GM10248 (cell line): ENCODE measurements at places on chromosomes 2 and 18.

- DNase-seq: no peak
Observed at GRCh38 chr2:229363185-229363814, 92.2 kb upstream of the PID1 start.

GRCh38 chr18:61893971-61894750 is 1.4 kb upstream of the RNF152 start:
- peak; percentile 84 for DNase-seq

DNA sequence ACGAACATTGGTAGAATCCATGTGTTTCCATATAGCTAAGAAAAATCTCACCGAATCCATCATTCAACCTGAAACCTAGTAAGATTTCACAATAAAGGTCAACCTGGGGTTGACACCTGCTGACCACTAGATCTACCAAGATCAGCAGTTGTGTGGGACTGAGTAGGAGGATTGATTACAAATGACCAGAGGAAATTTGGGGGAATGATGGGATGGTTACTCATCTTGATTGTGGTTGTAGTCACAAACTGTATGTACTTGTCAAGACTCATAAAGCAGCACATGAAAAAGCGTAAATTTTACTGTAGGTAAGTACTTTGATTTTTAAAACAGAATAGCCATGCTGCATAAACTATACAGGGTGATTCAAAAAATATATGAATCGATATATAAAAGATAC is 14.7 kb downstream of the DAPL1 start:
- DNase-seq: no peak

DNA sequence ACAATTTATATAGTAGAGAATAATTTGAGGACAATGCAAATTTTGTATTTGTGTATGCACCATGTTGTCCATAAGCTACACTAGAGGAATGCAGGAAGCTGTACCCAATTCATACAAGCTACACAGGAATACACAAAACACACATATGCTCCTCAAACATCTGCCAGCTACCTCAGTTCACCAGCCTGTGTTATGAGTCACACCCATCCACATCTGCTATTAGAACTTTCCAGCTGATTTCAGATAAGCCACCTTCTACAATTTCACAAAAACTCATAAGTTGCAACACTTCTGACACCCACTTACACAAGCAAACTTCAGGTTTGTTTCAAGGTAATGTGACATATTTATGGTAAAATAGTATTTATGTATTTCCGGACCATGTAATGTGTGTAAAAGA is 438.9 kb downstream of the SATB2 start:
- no peak for DNase-seq

GRCh38 chr2:231663458-231664212 is 44.7 kb upstream of the PTMA start:
- DNase-seq: no peak

GRCh38 chr2:179817181-179817841 is 44.1 kb downstream of the ZNF385B start:
- no peak for DNase-seq

- no peak for DNase-seq
Observed at GRCh38 chr2:69464575-69464974, 27.3 kb upstream of the NFU1 start.

- no peak for DNase-seq
Observed at GRCh38 chr2:162018530-162018929, 55.5 kb downstream of the DPP4 start.

DNA sequence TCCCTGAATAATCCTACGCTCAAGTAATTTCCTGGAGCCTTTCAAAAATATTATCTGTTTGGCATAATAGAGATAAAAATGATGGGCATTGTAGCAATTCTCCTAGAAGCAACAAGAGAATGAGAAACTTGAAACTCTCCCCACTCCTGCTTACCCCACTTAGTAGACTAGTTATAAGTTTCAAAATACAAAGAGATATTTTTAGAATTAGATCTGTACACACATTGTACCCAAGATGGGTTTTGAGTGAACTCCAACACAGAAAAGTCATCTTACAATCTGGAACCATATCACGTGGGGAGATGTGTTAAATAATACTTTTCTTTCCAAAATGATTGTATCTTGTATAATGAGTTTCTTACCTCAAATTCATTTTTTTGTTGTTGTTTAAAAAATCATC is 484.9 kb downstream of the LPIN1 start:
- no peak for DNase-seq

GRCh38 chr18:39486268-39486667 is 1920.7 kb upstream of the CELF4 start:
- no peak for DNase-seq

GRCh38 chr2:175838979-175839378 is 163.1 kb downstream of the LNPK start:
- no peak for DNase-seq

DNA sequence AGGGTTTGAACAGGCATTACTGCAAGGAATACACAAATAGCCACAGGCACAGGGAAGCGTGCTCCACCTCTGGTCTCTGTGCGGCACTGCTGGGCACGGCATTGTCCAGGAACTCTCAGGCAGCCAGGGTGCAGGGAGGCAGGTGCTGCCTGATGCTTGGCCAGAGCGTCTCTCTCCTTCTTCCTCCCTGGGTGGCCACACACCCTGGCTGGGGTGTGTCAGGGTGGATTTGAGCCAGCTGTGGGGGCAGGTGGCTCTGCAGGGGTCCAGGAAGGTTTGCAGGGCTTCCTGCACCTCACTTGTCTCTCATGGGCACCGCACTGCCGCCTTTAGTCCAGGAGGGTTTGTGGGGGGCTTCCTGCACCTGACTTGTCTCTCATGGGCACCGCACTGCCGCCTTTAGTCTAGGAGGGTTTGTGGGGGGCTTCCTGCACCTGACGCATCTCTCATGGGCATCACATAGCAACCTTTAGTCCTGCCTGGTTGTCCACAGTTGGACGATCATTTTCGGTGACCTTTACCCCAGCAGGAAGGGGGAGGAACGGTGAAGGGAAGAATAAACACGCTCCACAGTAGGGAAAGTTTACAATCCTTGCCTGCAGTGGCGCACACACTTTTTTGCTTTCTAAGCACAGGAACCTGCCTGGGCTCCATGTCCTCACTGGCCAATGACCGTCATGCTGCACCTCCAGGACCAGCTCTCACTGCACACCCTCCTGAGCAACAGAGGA is 332.9 kb downstream of the EIPR1 start:
- no peak for DNase-seq

DNA sequence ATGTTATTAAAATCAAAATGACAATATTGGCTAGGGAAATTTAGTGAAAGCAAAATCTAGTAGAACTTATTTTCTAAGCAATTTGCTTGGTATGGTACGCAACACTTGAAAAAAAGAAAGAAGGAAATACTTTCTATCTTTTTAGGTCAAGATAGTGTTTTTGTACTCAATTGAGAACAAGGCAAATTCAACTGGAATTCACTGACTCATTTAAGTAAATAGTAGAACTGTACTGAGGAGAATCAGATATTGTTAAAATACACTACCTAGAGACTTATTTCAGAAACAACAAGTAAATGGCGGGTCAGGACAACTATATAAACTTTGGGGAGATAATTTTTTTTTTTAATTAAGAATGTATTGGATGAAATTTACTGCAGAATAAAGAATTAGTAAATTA is 18.9 kb downstream of the ZRANB3 start:
- DNase-seq: no peak

DNA sequence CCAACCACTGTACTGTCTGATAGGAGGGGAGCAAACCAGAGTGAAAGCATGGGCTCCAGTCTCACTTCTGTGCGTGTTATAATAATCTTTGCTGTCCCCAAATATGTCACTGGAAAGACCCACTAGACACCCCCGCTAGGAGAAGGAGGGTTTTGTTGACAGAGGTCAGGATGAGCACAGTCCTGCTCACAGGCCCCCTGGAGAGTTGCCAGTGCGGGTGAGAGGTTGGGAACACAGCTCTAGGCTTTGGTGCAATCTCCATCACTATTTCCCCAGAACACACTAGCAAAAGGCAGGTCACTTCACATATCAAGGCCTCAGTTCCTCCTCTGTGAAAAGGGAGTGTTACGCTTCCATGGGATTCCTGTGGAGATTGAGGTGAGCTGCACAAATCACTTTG is 9.7 kb downstream of the XDH start:
- no peak for DNase-seq

DNA sequence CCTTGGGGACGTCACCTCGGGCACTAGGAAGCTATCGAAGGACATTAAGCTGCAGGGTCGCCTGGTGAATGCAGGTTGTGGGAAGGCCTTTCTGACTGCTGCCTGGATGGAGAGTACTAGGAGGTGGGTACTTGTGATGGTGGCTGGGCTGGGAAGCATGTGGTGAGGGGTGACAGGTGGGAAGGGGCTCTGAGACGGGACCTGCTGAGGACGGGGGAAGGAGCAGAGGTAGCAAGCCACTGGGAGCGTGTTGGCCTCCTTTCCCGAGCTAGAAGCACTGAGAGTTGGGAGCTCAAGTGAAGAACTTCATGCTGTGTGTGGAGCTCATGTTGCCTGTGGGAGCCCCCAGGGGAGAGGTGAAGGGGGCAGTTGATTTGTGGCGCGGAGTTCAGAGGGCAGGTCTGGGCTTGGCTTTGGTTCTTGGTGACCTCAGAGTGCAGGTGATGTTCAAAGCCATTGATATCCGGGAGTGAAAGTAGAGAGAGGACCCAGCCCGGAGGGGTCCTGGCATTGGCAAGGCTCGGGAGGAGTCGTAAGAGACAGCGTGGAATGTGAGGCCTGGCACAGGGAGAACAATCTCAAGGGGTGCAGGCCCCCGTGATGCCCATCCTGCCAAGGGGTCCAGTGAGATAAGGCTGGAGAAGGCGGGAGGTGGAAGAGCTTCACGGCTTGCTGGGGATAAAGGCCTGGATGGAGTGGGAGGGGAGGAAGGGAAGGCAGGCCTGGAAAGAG is 13.2 kb downstream of the MROH2A start:
- no peak for DNase-seq

DNA sequence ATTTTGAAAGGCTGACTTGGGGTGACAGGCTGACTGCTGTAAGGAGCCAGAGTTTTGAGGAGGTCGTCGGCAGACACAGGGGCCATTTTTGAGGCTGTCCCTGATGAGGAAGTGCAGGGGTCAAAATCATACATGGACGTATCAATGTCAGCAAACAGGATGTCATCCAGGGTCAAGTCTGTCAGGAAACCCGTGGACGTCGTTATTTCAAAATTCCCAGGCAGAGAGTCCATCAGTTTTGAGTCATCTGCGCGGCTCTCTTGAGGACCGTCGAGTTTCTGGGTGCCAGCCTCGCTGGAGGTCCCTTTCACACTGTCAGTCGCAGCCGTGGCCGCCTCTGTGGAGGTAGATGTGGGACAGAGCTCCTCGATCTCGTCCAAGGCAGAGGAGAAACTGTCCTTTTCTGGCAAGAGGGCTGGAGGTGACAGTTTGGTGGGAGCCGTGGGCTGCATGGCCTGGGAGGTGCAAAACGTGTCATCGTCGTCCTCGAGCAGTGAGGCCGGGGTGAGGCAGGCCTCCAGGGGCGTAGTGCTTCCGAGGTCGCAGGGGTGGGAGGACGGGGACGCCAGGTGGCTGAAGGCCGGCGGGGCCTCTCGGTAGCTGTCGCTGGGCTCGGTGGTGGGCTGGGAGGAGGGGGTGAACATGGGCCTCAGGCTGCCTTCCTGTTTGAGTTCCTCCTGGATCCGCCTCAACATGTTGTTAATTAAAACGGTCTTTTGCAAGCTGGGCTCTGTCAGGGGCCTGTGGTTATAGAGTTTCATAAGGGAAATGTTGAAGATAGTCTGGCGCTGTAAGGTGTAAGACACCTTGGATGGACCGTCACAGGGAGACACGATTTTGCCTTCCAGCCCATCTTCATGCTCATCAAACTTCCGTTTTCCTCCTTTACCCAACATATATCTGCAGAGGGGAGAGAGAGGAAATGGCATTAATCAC is 17.5 kb downstream of the SERTAD2 start:
- DNase-seq: peak; percentile 67

DNA sequence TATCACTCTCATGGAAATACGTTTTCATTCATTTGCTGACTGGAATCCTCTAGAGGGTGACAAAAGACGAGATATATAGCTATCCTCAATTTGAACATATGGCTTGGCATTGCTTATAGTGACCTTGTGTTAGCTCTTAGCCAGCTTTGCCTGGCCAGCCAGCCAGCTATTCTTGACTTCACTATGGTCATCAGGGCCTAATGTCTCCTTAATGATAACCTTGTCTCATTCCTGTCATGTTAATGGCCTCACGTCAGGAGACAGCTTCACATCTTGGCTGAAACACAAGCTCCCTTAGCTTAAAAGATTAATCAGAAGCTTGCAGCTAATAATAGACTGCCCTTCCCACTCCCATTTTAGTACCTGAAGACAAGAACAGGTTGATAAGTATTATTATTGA is 1517.5 kb upstream of the PIK3C3 start:
- no peak for DNase-seq

DNA sequence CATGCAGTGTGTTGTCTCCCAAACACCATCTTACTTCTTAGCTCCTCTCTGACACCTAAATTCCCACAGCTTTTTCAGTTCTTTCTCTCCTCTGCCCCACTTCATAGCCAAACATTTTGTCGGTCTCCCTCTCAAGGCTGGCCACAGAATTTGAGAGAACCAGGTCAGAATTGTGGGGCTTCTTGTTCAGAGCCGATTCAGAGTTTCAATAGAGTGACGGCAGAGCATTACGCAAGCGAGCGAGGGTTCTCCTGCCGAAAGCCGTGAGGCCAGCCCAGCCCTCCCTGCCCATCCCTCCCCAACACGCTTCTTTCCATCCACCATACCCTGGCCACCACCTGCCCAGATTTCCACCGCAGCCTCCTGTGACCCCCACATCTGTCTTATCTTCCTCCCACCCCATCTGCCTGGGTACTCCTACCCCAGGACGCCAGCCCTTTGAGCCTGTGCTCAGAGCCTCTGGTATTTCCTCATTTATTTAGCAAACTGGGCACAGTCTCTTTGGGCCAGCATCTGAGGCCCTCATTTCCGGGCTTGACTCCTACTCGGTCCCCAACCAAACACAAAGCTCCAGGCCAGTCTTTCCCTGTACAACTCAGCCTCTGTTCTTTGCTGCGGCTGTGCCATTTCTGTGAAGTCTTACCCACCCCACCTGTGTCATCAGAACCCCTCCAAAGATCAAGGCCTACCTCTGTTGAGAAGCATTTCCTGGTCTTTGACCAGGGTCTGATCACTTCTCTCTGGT is 70.0 kb upstream of the MAP4K4 start:
- no peak for DNase-seq

DNA sequence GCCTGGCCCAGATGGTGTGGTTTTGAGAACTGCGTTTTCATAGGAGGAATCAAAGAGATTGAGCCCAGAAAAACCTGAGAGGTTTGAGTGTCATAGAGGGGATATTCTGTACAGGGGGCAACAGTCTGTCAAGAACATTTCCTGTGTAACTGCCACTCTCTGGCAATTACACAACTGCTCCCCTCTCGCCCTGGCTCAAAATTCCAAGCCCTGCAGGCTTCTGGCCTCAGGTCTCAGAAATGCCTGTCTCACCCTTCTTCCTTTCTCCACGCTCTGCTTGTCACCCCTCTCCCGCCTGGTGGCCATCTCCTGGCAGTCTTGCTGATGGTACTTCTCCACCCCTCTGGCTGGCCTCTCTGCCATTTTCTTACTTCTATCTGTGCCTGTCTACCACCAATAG is 4.0 kb downstream of the VAMP5 start:
- DNase-seq: no peak
